ENCODE measurements at places on chromosomes 5 and 9. TPM values are rescaled to one million over a fixed set of nuclear protein-coding genes. Genes with fewer than 3 reads are reported as not detected.

The TMC1 gene
- not detected for polyA plus RNA-seq

The COX7C gene
- polyA plus RNA-seq = 855 TPM

The HRCT1 gene
- polyA plus RNA-seq = not detected

The FBLL1 gene
- polyA plus RNA-seq = not detected

The ECM2 gene
- polyA plus RNA-seq = not detected

The EFNA5 gene
- polyA plus RNA-seq = not detected

The C9orf50 gene
- polyA plus RNA-seq = not detected

The MAP1B gene
- polyA plus RNA-seq = 0.23 TPM

The ZBTB26 gene
- 0.70 TPM for polyA plus RNA-seq

The DRD1 gene
- polyA plus RNA-seq = not detected

The SLCO6A1 gene
- not detected for polyA plus RNA-seq

The SLC6A19 gene
- not detected for polyA plus RNA-seq

The ACTBL2 gene
- polyA plus RNA-seq = not detected

The TNFSF15 gene
- polyA plus RNA-seq = not detected

The SLC36A2 gene
- polyA plus RNA-seq = not detected

The FCN2 gene
- not detected for polyA plus RNA-seq

The CFAP157 gene
- 0.20 TPM for polyA plus RNA-seq

The LHFPL2 gene
- 0.42 TPM for polyA plus RNA-seq

The STPG3 gene
- not detected for polyA plus RNA-seq

The XRCC4 gene
- polyA plus RNA-seq = 10.1 TPM

The TAF11L9 gene
- polyA plus RNA-seq = not detected

The SPATA31E1 gene
- not detected for polyA plus RNA-seq

The PCDHB10 gene
- not detected for polyA plus RNA-seq

The DNLZ gene
- 57.6 TPM for polyA plus RNA-seq

The HRH2 gene
- polyA plus RNA-seq = 3.6 TPM

The MED7 gene
- polyA plus RNA-seq = 16.8 TPM

The PCDHGB3 gene
- not detected for polyA plus RNA-seq

The UGT3A1 gene
- polyA plus RNA-seq = not detected

The STK10 gene
- 77.2 TPM for polyA plus RNA-seq

The FGD3 gene
- polyA plus RNA-seq = 76.4 TPM

The HEMGN gene
- 7.0 TPM for polyA plus RNA-seq

The ADGRD2 gene
- polyA plus RNA-seq = not detected

The SOX30 gene
- 0.84 TPM for polyA plus RNA-seq

The TXNDC8 gene
- not detected for polyA plus RNA-seq

The ZCCHC9 gene
- polyA plus RNA-seq = 21.7 TPM

The PCDHB7 gene
- polyA plus RNA-seq = not detected

The IRX4 gene
- polyA plus RNA-seq = not detected

The C7 gene
- not detected for polyA plus RNA-seq

The PRUNE2 gene
- not detected for polyA plus RNA-seq

The FYB1 gene
- polyA plus RNA-seq = 254 TPM

The TMEM171 gene
- polyA plus RNA-seq = not detected

The NIPSNAP3A gene
- 27.1 TPM for polyA plus RNA-seq

The TMEM38B gene
- polyA plus RNA-seq = 20.3 TPM
